ENCODE measurements at places on chromosomes 6 and 20.

- DNase-seq: no peak
These were observed 170.1 kb upstream of the AKAP12 start for GRCh38 chr6:151069641-151070040.

GRCh38 chr20:48790473-48791003 lies 37.3 kb downstream of the PREX1 start:
- DNase-seq: no peak

DNA sequence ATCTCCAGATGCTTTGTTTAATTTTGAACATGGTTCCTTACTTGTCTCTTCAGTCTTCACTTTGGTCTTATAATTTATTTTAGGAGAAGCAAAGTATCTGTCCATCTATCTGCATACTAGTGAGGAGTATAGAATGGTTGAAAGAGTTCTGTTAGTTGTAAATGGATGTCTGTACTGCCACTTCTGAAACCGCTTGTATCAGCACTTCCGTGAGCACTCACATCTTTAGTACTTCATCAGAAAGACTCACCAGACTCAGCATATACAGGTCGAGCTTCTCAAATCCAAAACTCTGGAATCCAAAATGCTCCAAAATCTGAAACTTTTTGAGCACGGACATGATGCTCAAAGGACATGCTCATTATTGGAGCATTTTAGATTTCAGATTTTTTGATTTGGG lies 142.0 kb upstream of the GLP1R start:
- no peak for DNase-seq

- no peak for DNase-seq
These were observed 231.0 kb downstream of the MEI4 start for GRCh38 chr6:77883851-77884250.

GRCh38 chr6:26554447-26554696 lies 16.2 kb downstream of the HMGN4 start:
- DNase-seq: no peak

- DNase-seq: no peak
These were observed 230.9 kb upstream of the DTNBP1 start for GRCh38 chr6:15893556-15894253.

- DNase-seq: no peak
These were observed 55.1 kb upstream of the NFATC2 start for GRCh38 chr20:51597389-51598231.

GRCh38 chr6:113901482-113901881 lies 44.3 kb downstream of the MARCKS start:
- no peak for DNase-seq

DNA sequence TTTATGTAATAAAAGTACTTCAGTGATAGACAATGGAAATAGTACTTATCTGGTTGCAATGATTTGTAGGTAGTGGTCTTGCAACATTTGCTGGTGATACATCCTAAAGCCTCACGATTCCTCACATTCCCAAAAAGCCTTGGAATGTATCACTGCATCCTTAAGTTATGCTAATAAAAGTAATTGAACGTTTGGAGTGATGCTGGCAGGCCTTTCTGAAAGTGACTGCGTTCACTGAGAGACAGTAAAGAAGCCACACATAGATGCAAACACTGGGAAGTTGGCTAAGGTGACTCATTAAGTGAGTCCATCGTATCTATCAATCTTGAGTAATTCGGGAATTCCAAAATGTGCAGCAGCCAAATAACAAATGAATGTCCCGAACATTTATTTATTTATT lies 444.1 kb upstream of the SOX4 start:
- DNase-seq: no peak

DNA sequence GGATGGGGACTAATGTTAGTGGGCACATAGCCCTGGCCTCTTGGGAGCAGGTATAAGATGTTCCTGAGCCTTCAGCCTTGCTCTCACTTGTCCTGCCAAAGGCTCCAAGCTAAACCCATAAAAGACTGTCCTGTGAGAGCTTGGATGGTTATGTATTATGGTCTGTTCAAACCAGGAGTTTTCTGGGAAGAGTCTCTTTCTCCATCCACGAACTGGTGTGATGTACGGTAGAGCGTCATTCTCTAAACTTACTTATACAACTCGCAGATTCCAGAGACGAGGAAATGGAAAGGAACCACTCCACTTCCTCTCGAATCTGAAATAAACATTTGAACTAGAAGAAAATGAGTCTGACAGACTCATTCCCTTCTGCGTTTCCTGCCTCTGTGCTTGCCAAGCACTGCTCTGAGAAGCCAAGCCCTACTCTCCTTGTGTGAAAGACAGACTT lies 5.3 kb downstream of the SOBP start:
- DNase-seq: no peak

- DNase-seq: no peak
These were observed 20.0 kb downstream of the PLA2G7 start for GRCh38 chr6:46715141-46715540.

GRCh38 chr6:138814179-138814834 lies 18.4 kb downstream of the ECT2L start:
- no peak for DNase-seq

- no peak for DNase-seq
These were observed 173.5 kb downstream of the DLL1 start for GRCh38 chr6:170117111-170117972.

GRCh38 chr6:137403443-137403842 lies 90.8 kb downstream of the OLIG3 start:
- no peak for DNase-seq

- no peak for DNase-seq
These were observed 97.8 kb upstream of the PCSK2 start for GRCh38 chr20:17129089-17129488.

DNA sequence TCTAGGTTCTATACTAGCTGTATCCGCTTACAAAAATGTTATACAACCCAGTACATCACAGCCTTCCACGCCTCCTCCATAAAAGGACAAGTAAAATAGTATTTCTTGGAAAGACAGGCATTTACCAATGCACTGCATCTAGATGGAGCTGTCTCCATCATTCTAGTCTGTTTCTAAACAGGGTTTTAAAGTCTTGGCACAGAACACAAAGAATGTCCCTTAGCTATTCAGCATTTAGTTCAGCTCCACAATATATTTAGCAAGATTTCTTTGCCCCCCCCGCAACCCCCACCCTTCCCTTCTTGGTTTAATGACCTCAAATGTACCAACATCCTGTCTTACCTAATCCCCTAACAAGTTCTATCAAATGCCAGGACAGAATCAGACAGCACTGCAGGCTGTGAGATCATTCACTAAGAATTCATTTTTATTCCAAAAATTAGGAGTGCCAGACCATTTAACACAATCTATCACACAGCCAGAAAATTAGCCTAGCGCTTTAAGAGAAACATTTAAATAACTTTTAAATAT lies 198.6 kb downstream of the BACH2 start:
- DNase-seq: no peak

- DNase-seq: no peak
These were observed 365.9 kb downstream of the TAF4 start for GRCh38 chr20:61699495-61700374.

GRCh38 chr6:163313566-163313965 lies 101.0 kb upstream of the QKI start:
- no peak for DNase-seq

DNA sequence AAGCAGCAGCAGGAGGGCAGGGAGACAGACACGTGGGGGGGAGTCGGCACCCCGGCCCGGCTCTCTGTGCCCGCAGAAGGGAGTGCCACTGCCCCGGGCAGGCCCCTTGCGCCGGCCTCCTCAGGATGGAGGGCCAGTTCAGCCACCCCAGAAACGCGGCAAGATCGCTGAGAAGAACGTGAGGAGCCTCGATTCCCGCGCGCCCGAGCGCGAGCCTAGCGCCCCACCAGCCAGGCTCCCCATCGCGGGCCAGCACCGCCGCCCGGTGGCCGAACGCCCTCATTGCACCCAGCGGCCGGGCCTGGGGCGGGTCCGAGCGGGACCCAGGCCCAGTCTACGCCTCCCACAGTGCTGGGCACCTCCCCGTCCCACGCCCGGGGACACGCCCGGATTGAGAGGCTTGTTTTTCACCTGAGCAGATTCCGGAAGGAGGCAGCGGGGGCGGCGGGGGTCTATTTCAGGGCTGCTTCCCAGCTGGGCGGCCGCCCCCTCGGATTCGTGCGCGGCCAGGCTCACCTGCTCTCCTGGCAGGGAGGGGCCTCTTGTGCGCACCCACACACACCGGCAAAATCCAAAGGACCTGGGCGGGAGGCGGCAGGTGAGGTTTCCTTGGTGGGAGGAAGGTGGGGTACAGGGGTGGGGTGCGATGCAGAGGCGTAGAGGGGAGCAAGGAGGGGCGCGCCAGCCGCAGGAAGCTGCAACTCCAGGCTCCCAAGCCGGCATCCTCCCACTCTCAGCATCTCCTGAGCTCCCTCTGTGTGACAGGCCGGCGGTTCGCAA lies 9.0 kb upstream of the GRM4 start:
- DNase-seq: peak; percentile 81

DNA sequence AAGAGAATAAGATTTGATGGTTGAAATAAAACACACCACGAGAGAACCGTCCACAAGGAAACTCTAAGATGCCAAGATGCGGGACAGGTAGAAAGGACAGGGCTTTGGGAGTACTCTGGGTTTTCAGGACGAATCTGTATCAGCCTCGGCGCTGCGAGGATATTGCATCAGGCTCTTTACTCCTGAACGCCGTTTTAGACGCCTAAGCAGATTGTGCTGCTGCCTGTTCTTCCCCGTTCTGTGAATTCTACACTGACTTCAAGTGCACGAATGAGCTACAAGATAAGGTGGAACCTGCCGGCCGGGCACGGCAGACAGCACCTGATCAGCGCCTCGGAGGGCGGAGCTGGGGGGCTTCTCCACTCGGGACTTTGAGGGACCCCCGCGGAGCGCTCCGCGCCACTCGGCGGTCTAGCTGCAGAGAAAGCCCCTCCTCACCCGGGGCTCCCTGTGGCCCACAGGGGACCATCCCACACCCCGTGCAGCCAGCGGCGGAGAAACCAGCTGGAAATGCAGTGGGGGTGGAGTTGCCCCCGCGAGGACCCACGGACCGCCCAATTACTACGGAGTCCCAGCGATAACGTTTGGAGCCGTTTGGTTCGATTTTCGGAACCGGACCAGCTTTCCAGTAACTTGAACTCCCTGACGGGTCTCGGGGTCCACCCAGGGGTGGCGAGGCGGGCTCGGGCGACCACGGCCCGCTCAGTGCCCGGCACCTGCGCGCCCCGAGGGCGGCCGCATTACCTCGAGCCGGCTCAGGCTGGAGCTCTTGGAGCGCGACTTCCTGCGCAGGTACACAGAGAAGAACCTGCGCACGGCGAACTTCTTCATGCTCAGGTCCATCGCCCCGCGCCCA lies 646 bp downstream of the RPS6KA2 start:
- peak; percentile 22 for DNase-seq

GRCh38 chr6:107763946-107764345 lies 60.2 kb downstream of the SCML4 start:
- no peak for DNase-seq

DNA sequence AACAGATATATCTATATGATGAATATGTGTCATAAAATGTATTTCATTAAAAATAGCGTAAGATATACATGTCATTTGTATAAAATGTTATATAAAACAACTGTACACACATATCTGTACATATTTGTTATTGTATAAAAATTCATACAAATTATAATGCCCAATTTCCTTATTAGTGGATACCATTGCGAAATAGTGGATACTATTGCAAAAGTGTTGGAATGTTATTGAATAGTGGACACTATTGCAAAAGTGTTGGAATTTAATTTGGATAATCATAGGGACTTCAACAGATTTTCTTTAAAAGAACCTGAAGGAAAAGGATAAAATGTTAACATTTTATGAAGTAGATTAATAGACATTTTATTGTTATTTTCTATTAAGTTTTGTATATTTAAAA lies 487.4 kb downstream of the HAO1 start:
- DNase-seq: no peak

GRCh38 chr6:79334674-79335073 lies 100.2 kb upstream of the HMGN3 start:
- DNase-seq: no peak

- DNase-seq: no peak
These were observed 183.4 kb downstream of the LY86 start for GRCh38 chr6:6771964-6772363.

DNA sequence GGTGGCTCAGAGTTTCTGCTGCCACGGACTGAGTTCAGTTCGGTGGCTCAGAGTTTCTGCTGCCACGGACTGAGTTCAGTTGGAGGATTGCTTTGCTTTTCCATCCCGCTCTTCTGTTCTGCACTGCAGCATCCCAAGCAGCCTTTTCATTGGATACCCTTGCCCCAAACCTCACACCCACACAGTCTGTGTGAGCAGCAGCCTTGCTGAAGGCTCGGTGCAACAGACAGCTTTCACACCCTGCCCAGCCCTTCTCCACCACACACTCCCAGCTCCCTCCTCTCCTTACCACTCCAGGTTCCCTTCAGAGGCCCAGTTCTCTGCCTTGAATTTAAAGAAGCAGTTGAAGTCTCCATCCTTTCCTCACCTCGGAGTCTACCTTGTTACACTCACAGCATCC lies 52.5 kb upstream of the CHD6 start:
- no peak for DNase-seq

- DNase-seq: no peak
These were observed 43.1 kb downstream of the RRBP1 start for GRCh38 chr20:17638835-17639407.

DNA sequence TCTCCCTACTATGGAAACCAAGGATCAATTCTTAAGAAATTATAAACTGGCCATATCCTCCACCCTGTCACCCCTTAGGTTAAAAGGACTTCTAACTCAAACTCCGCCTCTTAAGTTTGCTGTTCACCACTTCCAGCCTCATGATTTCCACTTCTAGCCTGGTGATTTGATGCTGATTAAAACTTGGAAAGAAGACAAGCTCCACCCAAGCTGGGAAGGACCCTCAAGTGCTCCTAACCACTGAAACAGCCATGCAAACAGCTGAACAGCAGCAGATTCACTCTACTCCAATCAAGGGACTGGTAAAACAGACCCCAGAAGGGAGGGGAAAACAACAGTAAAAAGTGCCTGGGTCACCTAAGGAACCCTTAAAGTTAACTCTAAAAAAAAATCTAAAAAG lies 10.3 kb downstream of the LCA5 start:
- no peak for DNase-seq

DNA sequence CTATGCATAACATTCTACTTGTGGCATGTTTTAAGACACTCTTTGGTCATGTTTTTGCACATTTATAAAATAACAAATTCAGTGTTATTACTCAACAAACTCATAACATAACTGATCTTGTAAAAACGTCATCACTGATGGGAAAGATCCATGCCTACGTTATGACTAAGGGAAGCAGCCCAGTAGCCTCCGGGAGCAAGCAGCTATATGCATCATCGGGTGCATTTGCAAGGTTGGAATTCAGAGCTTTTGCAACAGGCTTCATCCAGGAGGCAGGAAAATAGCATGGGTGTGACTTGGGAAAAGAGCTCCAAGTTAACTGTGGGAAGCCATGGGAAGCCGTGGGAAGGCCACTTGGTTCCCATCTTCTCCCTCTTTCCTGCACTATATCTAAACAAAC lies 271.6 kb upstream of the SGK1 start:
- no peak for DNase-seq

GRCh38 chr6:53309059-53309900 lies 39.5 kb downstream of the ELOVL5 start:
- DNase-seq: no peak

GRCh38 chr6:90502381-90502780 lies 84.5 kb downstream of the MAP3K7 start:
- no peak for DNase-seq

GRCh38 chr6:31730631-31731086 lies 1.6 kb upstream of the DDAH2 start:
- DNase-seq: no peak

GRCh38 chr20:20303742-20304141 lies 64.2 kb upstream of the INSM1 start:
- DNase-seq: no peak

GRCh38 chr6:129730477-129731165 lies 20.6 kb upstream of the ARHGAP18 start:
- DNase-seq: no peak
